ENCODE measurements at places on chromosomes 4 and X. TPM values are rescaled to one million over a fixed set of nuclear protein-coding genes. Genes with fewer than 3 reads are reported as not detected.

The CSAG3 gene
- total RNA-seq, result not detected

The PF4V1 gene
- 10.6 TPM for total RNA-seq

The CAPN6 gene
- total RNA-seq, result not detected

The FGF13 gene
- total RNA-seq, result 6.2 TPM

The POU4F2 gene
- not detected for total RNA-seq

The GAB1 gene
- 6.5 TPM for total RNA-seq

The TEC gene
- total RNA-seq, result 0.94 TPM

The DUSP21 gene
- not detected for total RNA-seq

The ANXA3 gene
- 8.8 TPM for total RNA-seq

The HMX1 gene
- not detected for total RNA-seq

The BEND4 gene
- total RNA-seq, result not detected

The ZMAT1 gene
- 0.12 TPM for total RNA-seq

The ARMCX4 gene
- 3.9 TPM for total RNA-seq

The CLGN gene
- total RNA-seq, result not detected

The HAUS7 gene
- 14.7 TPM for total RNA-seq

The PABPC1L2A gene
- total RNA-seq, result not detected

The SH3TC1 gene
- 1.2 TPM for total RNA-seq

The SLC4A4 gene
- 1.6 TPM for total RNA-seq

The FAM114A1 gene
- total RNA-seq, result 325 TPM

The NAA11 gene
- total RNA-seq, result not detected

The USP17L27 gene
- not detected for total RNA-seq

The RBM10 gene
- total RNA-seq, result 49.5 TPM

The DLG3 gene
- total RNA-seq, result 15.8 TPM

The KLHL15 gene
- 4.8 TPM for total RNA-seq

The NDST3 gene
- total RNA-seq, result not detected

The MTCP1 gene
- total RNA-seq, result 15.2 TPM

The SPANXN4 gene
- total RNA-seq, result not detected

The TLR7 gene
- total RNA-seq, result not detected

The GAGE12F gene
- not detected for total RNA-seq

The APLN gene
- total RNA-seq, result 0.83 TPM

The SSX4B gene
- total RNA-seq, result not detected

The MAGEB10 gene
- total RNA-seq, result not detected

The ATP2B3 gene
- under 0.01 TPM for total RNA-seq

The ACE2 gene
- total RNA-seq, result not detected

The CT55 gene
- total RNA-seq, result not detected

The FRMPD4 gene
- total RNA-seq, result 1.9 TPM

The SHOX gene
- total RNA-seq, result not detected

The ARMCX5 gene
- 17.4 TPM for total RNA-seq

The BEX1 gene
- total RNA-seq, result 0.47 TPM

The PPP4R3C gene
- total RNA-seq, result not detected

The MAGEB2 gene
- total RNA-seq, result not detected

The NDST4 gene
- not detected for total RNA-seq

The LRCH2 gene
- 3.2 TPM for total RNA-seq

The TMEM35A gene
- total RNA-seq, result 13.2 TPM

The TRIM75 gene
- not detected for total RNA-seq

The SMIM14 gene
- 97.9 TPM for total RNA-seq

The FAM133A gene
- total RNA-seq, result 0.15 TPM

The AKAP14 gene
- not detected for total RNA-seq

The SNX25 gene
- total RNA-seq, result 26.0 TPM

The BMP3 gene
- under 0.01 TPM for total RNA-seq

The GSTCD gene
- total RNA-seq, result 7.7 TPM

The TMEM154 gene
- total RNA-seq, result 0.53 TPM

Measured in smooth muscle cell of the coronary artery (primary cell).